CD4-positive, alpha-beta T cell treated with Interleukin-15 for 4 hours (primary cell): ENCODE measurements at places on chromosomes 13 and 19.

DNA sequence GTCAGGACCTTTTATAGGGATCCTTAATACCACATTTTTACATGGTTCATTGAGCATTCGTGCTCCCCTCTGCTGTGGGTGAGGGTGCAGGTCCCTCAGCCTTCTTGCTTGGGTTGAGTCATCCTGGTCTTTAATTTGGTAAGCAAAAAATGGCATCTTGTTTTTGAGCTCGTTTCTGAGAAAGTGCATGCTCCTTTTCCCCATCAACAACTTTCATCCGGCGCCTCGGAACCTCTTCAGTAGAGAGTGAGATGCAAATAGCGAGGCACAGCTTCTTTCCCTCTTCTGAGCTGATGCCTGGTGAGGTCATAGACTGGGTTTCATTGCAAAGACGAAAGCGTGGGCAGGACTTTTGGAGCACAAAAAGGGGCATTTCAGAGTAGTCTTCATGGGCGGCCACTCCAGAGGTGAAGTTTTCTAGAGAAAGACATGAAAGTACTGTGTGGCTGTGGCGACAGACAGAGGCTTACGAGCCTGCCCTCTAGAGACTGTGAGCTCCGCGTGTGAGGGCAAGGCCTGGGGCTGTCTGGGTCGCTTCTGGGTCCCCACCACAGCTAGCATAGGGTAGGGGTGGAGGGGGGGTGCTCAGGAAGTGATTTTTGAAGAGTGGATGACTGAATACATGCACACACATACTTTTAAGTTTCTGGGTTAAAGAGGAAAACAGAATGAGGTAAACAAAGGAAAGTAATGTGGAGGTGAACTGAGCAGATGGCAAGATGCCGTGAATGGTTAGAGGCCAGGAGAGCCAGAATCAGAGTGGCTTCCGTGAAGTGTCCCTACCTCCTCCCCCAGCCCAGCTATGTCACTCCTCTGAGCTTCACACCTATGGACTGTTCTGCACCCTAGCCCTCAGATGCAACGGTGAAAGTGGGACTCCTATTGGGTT, 44.3 kb downstream of the BBC3 start:
- DNase-seq = peak; percentile 87

DNA sequence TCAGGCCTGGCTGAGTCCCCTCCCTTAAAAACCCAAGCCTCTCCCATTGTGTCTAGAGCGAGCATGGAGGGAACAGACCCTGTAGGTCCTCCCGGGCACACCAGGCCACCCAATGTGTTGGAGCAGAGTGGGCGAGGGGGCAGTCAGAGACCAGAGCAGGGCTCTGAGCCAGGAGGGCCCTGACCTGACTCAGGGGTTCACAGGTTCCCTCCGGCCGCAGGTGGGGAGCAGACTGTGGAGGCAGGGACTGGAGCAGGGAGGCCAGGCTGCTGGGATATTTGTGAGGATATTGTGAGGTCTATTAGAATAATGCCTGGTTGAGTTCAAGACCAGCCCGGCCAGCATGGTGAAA, 1.6 kb upstream of the TYROBP start:
- no peak for DNase-seq

GRCh38 chr13:91312324-91312723, 35.2 kb upstream of the MIR17HG start:
- DNase-seq = no peak

- DNase-seq = no peak
Measured at GRCh38 chr13:19178901-19179593, 2.6 kb downstream of the TUBA3C start.

GRCh38 chr13:112733112-112733511, 43.3 kb downstream of the ATP11A start:
- DNase-seq = no peak

GRCh38 chr13:73697166-73697565, 437.0 kb downstream of the KLF12 start:
- no peak for DNase-seq

DNA sequence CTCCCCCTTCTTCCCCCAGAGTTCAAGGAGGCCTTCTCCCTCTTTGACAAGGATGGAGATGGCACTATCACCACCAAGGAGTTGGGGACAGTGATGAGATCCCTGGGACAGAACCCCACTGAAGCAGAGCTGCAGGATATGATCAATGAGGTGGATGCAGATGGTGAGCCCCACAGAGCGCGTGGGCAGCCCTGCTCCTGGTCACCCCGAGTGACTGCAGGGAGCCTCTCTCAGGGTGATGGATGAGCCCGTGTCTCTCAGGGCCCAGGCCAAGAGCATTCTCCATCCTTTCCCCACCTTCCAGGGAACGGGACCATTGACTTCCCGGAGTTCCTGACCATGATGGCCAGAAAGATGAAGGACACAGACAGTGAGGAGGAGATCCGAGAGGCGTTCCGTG, 7.0 kb downstream of the CALM3 start:
- no peak for DNase-seq
